Activated naive CD4-positive, alpha-beta T cell treated with Interleukin-2 at 50 U/mL for 16 hours (primary cell): ENCODE measurements at places on chromosomes 1 and 21.

GRCh38 chr1:19613171-19613703 lies 30.9 kb upstream of the NBL1 start:
- DNase-seq, result no peak

DNA sequence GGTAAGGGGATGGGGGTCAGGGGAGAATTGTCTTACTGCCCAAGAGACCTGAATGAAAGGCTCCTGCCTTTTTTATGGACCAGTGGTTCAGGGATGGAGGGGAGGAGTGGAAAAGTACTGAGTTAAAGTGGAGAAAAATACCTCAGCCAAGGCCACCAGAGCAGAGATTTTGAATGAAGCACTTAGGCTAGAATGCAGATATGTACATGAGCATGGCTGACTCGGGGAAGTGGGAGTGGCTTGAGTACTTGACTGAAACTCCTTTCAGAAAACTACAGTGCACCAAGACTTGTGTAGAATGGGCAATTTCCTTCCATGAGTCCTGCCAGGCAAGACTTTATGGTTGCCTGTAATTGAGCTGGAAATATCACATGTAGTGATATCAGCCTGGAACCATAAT lies 429.6 kb upstream of the LRRC7 start:
- no peak for DNase-seq

DNA sequence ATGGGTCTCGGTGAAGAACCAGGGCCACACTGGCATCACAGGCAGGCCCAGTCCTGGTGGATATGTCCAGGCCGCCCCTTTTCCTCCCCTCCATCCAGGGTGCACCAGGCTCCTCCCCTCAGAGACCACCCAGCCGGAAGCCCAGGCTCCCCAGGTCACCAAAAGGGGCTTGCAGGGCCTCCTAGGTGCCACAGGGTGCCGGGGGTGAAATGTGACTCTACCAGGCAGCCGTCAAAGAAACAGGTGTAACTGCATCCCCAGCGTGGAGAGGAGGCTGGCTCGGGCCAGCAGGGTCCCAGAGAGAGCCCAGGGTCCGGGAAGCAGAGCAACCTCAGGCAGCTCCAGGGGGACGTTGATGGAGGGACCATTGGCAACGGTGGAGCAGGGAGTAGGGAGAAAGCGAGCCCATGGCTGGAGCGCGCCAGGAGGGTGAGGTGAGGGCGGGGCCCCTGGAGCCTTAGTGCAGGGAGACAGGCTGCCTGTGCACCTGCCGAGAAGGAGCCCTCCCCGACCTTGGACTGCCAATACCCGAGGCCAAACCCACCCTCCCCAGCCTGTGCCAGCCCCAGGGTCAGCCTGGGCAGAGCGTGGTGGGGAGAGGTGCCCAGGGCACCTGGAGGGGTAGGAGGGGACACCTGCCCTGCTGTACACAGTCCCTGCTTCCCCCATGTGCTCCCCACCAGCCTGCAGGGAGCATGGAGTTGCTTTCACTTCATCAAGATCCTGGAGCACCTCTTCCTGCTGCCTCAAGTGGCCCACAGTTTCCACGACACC lies 48.3 kb upstream of the POFUT2 start:
- no peak for DNase-seq

GRCh38 chr1:76782809-76783208 lies 84.5 kb upstream of the ST6GALNAC5 start:
- no peak for DNase-seq

DNA sequence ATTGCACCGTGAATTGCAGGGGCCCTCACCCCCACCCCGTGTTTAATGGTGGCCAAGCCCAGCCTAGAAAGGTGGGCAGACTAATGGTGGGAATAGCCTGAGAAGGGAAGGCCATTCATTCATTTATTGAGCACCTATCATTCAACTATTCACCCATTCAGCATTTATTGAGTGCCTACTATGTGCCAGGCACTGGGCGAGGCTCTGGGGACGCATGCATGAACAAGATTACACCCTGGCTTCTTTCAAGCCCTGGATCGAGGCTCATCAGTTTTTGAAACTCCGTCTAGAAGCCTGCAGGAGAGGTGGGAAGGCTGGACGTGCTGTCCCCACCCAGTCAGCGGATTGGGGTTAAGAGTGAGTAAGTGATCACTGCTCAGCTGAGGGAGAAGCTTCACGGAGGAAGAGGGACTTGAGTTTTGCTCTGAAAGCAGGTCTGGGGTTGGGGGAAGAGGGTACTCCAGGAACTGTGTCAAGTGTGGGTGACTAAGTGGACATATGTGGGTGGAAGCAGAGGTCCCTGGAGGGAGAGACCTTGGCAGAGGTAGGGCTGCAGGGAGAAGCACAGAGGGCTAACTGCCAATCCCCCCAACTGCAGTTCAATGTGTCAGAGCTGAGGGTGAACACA lies 35.6 kb downstream of the MEF2D start:
- DNase-seq, result no peak

DNA sequence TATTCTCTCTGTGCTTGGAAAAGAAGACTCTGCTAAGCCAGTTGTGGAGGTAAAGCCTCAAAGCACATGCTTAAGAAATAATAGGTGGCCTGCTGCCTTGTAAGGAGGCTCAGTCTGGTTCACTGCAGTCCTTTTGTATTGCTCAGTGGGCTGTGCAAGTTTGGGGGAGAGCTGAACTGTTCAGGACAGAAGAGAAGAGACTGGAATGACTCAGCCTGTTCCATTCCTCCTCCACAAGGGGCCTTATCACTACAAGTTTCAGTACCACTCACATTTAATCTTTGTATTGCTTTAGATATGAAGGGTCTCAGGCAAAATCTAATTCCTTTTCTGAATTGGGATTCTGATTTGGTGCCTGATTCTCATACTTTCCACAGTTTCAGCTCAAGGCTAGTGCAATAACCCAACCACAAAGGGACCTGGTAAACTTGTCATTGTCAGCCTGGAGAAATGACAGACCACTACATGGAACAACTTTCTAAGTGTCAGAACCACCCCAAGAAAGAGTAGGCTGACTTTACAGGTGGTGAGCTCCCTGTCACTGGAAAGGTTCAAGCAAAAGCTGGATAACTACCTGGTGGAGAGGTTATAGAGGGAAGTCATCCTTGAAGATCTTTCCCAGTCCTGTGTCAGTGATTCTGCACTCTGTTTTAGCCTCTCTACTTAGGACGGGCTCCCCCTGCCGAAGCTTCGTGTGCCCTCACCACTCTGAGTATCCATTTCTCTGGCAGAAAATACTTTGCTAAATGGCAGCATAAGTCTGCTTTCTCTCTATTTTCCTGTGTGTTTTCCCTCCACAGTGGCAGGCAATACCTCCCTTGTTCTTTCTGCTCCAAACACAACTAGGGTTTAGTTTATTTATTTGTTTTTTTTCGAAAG lies 162.9 kb upstream of the GJB5 start:
- no peak for DNase-seq
